ENCODE measurements at places on chromosomes 5 and 9.

DNA sequence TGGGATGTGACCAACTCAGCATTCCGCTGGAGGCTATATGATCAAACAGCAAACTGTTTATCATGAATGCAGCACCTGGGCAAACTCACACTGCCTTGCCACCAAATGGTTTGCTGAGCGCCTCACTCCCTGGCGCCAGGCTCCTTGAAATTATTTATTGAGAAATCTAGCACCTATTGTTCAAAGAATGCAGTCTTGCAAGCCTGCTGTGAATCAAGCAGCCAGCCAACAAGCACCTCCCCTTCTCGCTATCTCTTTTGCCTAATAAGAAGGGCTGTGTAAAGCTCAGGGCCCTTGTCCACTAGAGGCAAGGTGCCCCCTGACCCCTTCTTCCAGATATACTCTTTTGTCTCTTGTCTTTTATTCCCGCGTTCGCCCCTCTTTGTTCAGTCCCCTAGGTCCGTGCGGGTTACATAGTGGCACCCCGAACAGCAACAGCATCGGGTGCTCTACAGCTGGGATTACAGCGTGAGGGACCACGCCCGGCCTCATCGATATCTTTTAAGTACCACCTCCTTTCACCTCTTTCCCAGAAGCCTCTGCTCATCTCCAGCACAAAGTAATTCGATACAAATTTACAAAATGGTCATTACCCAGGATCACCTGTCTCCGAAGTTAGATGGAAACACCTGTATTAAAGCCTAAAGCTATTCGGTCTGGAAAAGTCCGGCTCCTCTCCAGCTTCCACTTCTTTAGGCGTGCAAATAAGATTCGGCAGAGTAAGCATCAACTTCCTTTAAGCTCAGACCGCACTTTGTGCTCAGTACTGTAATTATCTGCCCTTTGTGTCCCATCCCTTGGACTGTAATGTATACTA lies 896 bp downstream of the RIGI start:
- no peaks in the 10 kb centered on the region for H3K36me3 ChIP-seq
- H3K4me3 ChIP-seq: peak overlapping the region; percentile 85
- no peaks in the 10 kb centered on the region for H3K27me3 ChIP-seq
- no peak overlapping the region for H3K27ac ChIP-seq
- peaks cover 32% of the 10 kb centered on the region for H3K4me1 ChIP-seq

DNA sequence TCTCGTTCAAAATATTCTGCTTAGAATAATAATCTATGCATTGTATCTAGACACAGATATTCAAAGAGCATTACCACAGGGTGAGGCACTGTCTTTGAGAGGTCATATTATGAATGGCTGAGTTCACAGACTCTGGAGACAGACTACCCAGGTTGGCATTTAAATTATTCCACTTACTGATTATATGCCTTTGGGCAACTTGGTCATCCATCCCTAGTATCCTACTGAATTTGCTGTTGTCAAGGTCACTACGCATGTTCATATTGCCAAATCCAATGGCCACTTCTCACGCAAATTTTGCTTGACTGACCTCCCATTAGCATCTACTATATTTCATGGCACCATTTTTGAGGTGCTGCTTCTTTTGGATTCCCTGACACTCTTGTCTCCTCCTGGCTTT lies 498.6 kb upstream of the TLE4 start:
- no peaks in the 10 kb centered on the region for H3K4me1 ChIP-seq
- no peaks in the 10 kb centered on the region for H3K27me3 ChIP-seq
- no peak for DNase-seq

GRCh38 chr9:120879446-120879845 lies 2.5 kb upstream of the PHF19 start:
- no peak for DNase-seq
- H3K4me1 ChIP-seq: peaks cover 24% of the 10 kb centered on the region
- no peaks in the 10 kb centered on the region for H3K36me3 ChIP-seq
- no peak overlapping the region for H3K27ac ChIP-seq
- no peaks in the 10 kb centered on the region for H3K27me3 ChIP-seq

- H3K27ac ChIP-seq: no peak overlapping the region
- no peaks in the 10 kb centered on the region for H3K27me3 ChIP-seq
- no peaks in the 10 kb centered on the region for H3K4me1 ChIP-seq
- no peak overlapping the region for H3K4me3 ChIP-seq
Observed at GRCh38 chr9:33250458-33250995, 10.6 kb downstream of the SPINK4 start.

- H3K27me3 ChIP-seq: no peaks in the 10 kb centered on the region
- DNase-seq: no peak
- H3K4me1 ChIP-seq: no peaks in the 10 kb centered on the region
Observed at GRCh38 chr5:39257554-39257953, 38.2 kb upstream of the FYB1 start.

GRCh38 chr5:67319935-67320725 lies 123.5 kb upstream of the CD180 start:
- H3K36me3 ChIP-seq: no peaks in the 10 kb centered on the region
- H3K27ac ChIP-seq: no peak overlapping the region
- no peak for DNase-seq
- H3K4me1 ChIP-seq: peaks cover 2% of the 10 kb centered on the region

- H3K4me1 ChIP-seq: no peaks in the 10 kb centered on the region
- no peaks in the 10 kb centered on the region for H3K27me3 ChIP-seq
- no peak overlapping the region for H3K27ac ChIP-seq
- DNase-seq: no peak
Observed at GRCh38 chr5:58156973-58157701, 302.7 kb downstream of the PLK2 start.

- H3K27ac ChIP-seq: no peak overlapping the region
- no peaks in the 10 kb centered on the region for H3K36me3 ChIP-seq
- peaks cover 12% of the 10 kb centered on the region for H3K27me3 ChIP-seq
- H3K4me3 ChIP-seq: peak overlapping the region; percentile 63
- peaks cover 8% of the 10 kb centered on the region for H3K4me1 ChIP-seq
- DNase-seq: no peak
Observed at GRCh38 chr9:137295238-137295811, 6.7 kb downstream of the NRARP start.

GRCh38 chr5:1437226-1437829 lies 7.9 kb downstream of the SLC6A3 start:
- H3K27ac ChIP-seq: no peak overlapping the region
- no peaks in the 10 kb centered on the region for H3K36me3 ChIP-seq
- H3K4me3 ChIP-seq: no peak overlapping the region

Data from thoracic aorta (tissue), 2 donors.